ENCODE measurements at places on chromosomes 1 and 21. TPM values are rescaled to one million over a fixed set of nuclear protein-coding genes. Genes with fewer than 3 reads are reported as not detected.

Gene GRIK3
- not detected for total RNA-seq

Gene GUCA2A
- not detected for total RNA-seq

Gene PLXNA2
- 3.8 TPM for total RNA-seq

Gene NGF
- total RNA-seq = 0.38 TPM

Gene MTARC2
- total RNA-seq = 13.3 TPM

Gene HUNK
- total RNA-seq = 1.4 TPM

Gene UTS2
- not detected for total RNA-seq

Gene MMP23B
- total RNA-seq = 0.60 TPM

Gene GBP5
- total RNA-seq = not detected

Gene KRTAP6-2
- not detected for total RNA-seq

Gene CYP4Z1
- total RNA-seq = not detected

Gene TMEM167B
- total RNA-seq = 8.1 TPM

Gene BSND
- total RNA-seq = not detected

Gene SYNC
- 11.4 TPM for total RNA-seq

Gene CFHR2
- total RNA-seq = not detected

Gene CASP9
- total RNA-seq = 6.5 TPM

Gene INTS3
- total RNA-seq = 22.0 TPM

Gene CD55
- total RNA-seq = 102 TPM

Gene RNF186
- not detected for total RNA-seq

Gene OR2T35
- not detected for total RNA-seq

Gene SLC44A3
- total RNA-seq = 1.6 TPM

Gene MAP3K21
- total RNA-seq = 9.2 TPM

Gene TMPRSS15
- total RNA-seq = not detected

Gene NR1I3
- not detected for total RNA-seq

Gene UCK2
- total RNA-seq = 123 TPM

Gene NECTIN4
- 1.9 TPM for total RNA-seq

Gene MAGOH
- 64.0 TPM for total RNA-seq

Gene SPATA6
- total RNA-seq = 2.2 TPM

Gene GJA9
- total RNA-seq = not detected

Gene C1orf94
- total RNA-seq = 0.06 TPM

Gene LCE2A
- total RNA-seq = not detected

Gene FOXJ3
- total RNA-seq = 17.1 TPM

Gene MAGI3
- total RNA-seq = 3.9 TPM

Gene ACKR1
- not detected for total RNA-seq

Gene SLC5A9
- not detected for total RNA-seq

Gene PSMA5
- 98.1 TPM for total RNA-seq

Gene TRIM67
- total RNA-seq = 0.17 TPM

Gene SLC26A9
- total RNA-seq = 0.08 TPM

Gene SPRR2A
- not detected for total RNA-seq

Gene NFIA
- total RNA-seq = 8.9 TPM

Gene GBP4
- total RNA-seq = 0.02 TPM

Gene AMY1A
- not detected for total RNA-seq

Gene CFAP57
- total RNA-seq = 0.20 TPM

Gene LPAR3
- total RNA-seq = 0.20 TPM

Gene PDE4B
- 4.5 TPM for total RNA-seq

Gene IGSF21
- total RNA-seq = not detected

Gene CDA
- 43.7 TPM for total RNA-seq

Gene CD53
- total RNA-seq = not detected

Gene ADAM15
- 109 TPM for total RNA-seq

Gene SERTAD4
- 0.52 TPM for total RNA-seq

Gene SERPINC1
- total RNA-seq = 0.07 TPM
